ENCODE measurements at places on chromosomes 4 and X. TPM values are rescaled to one million over a fixed set of nuclear protein-coding genes. Genes with fewer than 3 reads are reported as not detected.

Gene RASL11B
- total RNA-seq: 6.3 TPM

Gene ZNF182
- total RNA-seq: 2.6 TPM

Gene SLC4A4
- total RNA-seq: 13.0 TPM

Gene TRIM60
- total RNA-seq: not detected

Gene XAGE2
- not detected for total RNA-seq

Gene SPANXC
- not detected for total RNA-seq

Gene UCP1
- total RNA-seq: 1.0 TPM

Gene FAM114A1
- 57.4 TPM for total RNA-seq

Gene IL1RAPL1
- 3.7 TPM for total RNA-seq

Gene CT45A9
- not detected for total RNA-seq

Gene XPNPEP2
- total RNA-seq: 3.7 TPM

Gene SH2D1A
- 1.0 TPM for total RNA-seq

Gene HPGDS
- total RNA-seq: 7.3 TPM

Gene CYLC1
- total RNA-seq: not detected

Gene HSFX2
- total RNA-seq: 0.52 TPM

Gene ATP2B3
- total RNA-seq: 0.52 TPM

Gene NDNF
- 5.2 TPM for total RNA-seq

Gene SERPINA7
- not detected for total RNA-seq

Gene C4orf46
- 16.2 TPM for total RNA-seq

Gene MID1
- 17.7 TPM for total RNA-seq

Gene PPP1R3F
- 6.8 TPM for total RNA-seq

Gene HELT
- total RNA-seq: not detected
